H7 (cell line): ENCODE measurements at places on chromosomes 12 and 14. TPM values are rescaled to one million over a fixed set of nuclear protein-coding genes. Genes with fewer than 3 reads are reported as not detected.

KLRC4 gene
- not detected in 2 replicates for total RNA-seq

NT5DC3 gene
- 6.3 and 11.0 TPM in 2 replicates for total RNA-seq

RPS26 gene
- 830 and 1,197 TPM in 2 replicates for total RNA-seq

APEX1 gene
- total RNA-seq, result 87.1 and 106 TPM in 2 replicates

ACRBP gene
- total RNA-seq, result 0.80 and 3.6 TPM in 2 replicates

KCNC2 gene
- not detected in 2 replicates for total RNA-seq

ERP29 gene
- total RNA-seq, result 110 and 116 TPM in 2 replicates

FITM1 gene
- total RNA-seq, result not detected in 2 replicates

CCDC198 gene
- not detected in 2 replicates for total RNA-seq

TAS2R42 gene
- total RNA-seq, result not detected in 2 replicates

HIP1R gene
- total RNA-seq, result 33.6 and 35.6 TPM in 2 replicates

ASB2 gene
- total RNA-seq, result 0.21 TPM in 1 of 2 replicates, not detected in the other

FOXN4 gene
- 0.07 and 0.33 TPM in 2 replicates for total RNA-seq

FOXM1 gene
- total RNA-seq, result 64.6 and 76.9 TPM in 2 replicates

TRPV4 gene
- total RNA-seq, result 1.6 and 4.0 TPM in 2 replicates

KRT3 gene
- not detected in 2 replicates for total RNA-seq

PTGDR gene
- total RNA-seq, result not detected in 2 replicates
